NCI-H2081 treated with DMSO at 0.1 percent for 48 hours (cell line): ENCODE measurements at places on chromosomes 4 and X.
A peak's percentile ranks its signal among the peaks of the same experiment; 100 is the strongest.

DNA sequence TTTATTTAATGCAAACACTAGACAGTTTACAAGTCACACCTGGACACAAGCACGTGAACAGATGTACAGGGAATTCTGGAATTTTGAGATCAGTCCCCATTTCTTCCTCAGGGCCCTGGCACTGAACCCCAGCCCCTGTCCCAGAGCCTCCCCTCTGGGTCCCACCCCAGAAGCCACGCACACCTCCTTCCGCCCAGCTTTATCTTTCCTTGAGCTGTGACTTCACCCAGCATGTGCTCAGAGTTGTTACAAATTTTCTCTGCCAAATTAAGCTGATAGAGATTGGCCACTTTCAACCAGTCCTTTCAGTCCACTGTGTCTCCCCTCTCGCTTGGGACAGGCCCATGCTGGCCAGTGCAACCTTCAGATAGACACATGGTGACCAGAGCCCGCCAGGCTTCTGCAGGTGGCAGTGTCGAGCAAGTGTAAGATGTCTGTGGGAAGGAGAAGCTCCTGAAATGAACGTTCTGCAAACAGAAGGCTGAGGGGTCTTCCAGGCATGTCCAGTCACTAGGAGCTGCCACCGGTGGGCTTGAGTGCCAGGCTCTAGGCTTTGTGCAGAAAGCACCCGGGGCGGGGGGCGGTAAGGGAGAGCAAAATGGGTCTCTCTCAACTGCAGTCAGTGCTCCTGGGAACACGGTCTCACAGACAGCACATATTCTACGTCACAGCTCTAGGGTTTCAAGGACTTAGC lies 73.3 kb downstream of the MTMR1 start:
- DNase-seq = no peak

- no peak for DNase-seq
Observed at GRCh38 chrX:6002056-6002455, 226.6 kb downstream of the NLGN4X start.

GRCh38 chr4:127648061-127648460 lies 15.3 kb downstream of the INTU start:
- DNase-seq = no peak

DNA sequence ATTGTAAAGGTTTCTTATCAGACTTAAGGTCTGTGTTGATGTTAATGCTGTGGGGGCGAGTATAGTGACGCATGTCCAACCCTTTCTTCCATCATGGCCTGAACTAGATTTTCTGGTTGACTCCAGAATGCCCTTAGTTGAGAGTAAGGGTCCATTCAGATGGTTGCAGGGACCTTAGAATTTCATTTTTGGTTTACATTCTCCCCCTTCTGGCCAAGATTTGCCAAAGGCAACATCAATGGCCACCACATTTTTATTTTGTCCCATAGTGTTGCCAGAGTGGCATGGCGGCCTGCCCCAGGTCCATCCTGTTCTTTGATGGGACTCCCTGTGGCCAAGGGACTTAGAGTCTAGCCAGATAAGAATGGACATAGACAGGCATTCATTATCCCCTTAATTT lies 368.5 kb downstream of the GPM6A start:
- no peak for DNase-seq

GRCh38 chr4:184538023-184538599 lies 63.8 kb upstream of the IRF2 start:
- peak; percentile 35 for DNase-seq

GRCh38 chrX:101749436-101749835 lies 89.8 kb upstream of the ARMCX2 start:
- DNase-seq = no peak

GRCh38 chrX:40887476-40887875 lies 152.1 kb upstream of the MED14 start:
- no peak for DNase-seq

DNA sequence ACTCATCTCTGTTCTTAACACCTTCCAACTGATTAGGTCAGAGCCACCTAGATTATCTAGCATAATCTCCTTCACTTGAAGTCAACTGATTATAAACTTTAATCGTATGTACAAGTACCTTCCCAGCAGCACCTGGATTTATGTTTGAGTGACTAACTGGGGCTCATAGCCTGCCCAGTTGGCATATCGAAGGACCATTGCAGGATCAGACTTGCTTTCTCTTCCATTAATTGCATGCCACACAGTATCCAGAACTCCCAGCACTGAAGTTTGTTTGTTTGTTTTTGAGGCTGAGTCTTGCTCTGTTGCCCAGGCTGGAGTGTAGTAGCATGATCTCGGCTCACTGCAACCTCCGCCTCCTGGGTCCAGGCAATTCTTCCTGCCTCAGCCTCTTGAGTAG lies 27.9 kb downstream of the GRK4 start:
- no peak for DNase-seq

DNA sequence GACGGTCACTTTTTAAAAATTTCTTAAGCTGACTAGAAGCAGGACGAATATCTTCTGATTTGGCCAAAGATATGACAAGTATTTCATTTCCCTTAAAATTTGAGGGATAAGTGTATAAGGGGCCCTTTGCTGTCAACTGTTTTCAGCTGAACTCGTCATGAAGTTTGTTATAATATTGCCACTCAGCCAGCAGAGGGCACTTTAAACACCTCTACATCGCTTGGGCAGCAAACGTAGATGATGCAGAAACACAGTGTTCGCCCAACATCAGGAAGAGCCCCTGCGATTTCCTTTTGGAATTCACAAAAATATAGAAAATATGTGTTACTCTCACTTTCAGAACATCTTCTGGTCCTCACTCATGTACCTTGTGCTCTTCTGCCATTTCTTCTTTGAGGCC lies 435.7 kb upstream of the FMR1 start:
- no peak for DNase-seq

DNA sequence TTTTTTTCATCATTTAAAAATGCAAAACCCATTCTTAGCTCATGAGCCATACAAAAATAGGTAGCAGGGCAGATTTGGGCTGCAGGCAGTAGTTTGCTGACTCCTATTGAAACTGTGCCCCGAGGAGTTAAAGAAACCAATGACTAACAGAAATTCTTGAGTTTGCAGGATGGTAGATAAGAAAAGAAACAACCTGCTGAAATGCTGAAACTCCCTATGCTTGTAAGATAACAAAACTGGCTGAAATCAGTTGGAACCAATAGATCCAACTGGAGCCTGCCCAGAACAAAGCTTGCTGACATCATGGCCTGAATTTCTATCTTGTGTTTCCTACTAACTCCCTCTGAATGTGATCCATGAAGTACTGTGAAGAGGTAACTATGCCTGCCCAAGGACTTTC lies 68.6 kb downstream of the ANOS1 start:
- DNase-seq = no peak

GRCh38 chrX:67601771-67602170 lies 58.0 kb downstream of the AR start:
- DNase-seq = no peak

GRCh38 chr4:99679204-99679603 lies 21.6 kb upstream of the C4orf54 start:
- DNase-seq = peak; percentile 30

DNA sequence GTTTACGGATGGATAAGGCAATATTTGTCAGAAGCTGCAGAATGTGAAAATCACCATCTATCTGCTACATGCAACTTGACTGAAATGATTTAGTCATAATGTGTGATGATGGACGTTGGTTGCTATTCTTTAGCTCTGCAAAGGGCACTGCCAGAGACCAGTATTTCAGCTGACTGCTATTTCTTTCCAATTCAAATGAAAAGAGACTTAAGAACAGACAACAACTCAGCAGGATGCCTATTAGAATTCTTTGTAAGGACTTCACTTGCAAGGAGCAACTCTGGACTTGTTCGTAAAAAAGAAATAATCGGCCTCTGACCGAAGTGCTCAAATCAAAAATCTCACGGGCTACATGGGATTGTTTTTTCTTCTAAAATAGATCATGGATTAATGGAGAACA lies 262.7 kb downstream of the DHX15 start:
- DNase-seq = no peak

- no peak for DNase-seq
Observed at GRCh38 chr4:65667506-65668041, 2.7 kb downstream of the EPHA5 start.

DNA sequence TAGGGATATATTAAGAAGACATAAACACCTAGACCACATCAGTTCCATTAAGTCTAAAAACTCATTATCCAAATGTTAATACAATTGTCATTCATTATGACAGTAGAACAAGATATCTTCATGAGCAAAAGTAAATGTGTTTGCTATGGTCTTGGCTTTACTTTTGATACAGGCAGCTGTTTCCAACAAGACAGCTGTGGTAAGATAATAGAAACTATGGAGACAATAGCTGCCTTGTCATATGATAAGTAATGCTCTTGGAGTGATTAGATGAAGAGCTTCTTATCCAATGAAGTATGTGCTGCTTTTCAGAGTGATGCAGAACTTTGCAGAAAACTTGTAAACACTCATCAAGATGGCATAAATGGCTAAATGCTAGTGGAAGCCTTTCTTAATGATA lies 1066.0 kb downstream of the FSTL5 start:
- DNase-seq = no peak

GRCh38 chr4:122003335-122003734 lies 51.5 kb upstream of the TRPC3 start:
- no peak for DNase-seq

- DNase-seq = no peak
Observed at GRCh38 chr4:48571471-48571870, 81.4 kb downstream of the ZAR1 start.

DNA sequence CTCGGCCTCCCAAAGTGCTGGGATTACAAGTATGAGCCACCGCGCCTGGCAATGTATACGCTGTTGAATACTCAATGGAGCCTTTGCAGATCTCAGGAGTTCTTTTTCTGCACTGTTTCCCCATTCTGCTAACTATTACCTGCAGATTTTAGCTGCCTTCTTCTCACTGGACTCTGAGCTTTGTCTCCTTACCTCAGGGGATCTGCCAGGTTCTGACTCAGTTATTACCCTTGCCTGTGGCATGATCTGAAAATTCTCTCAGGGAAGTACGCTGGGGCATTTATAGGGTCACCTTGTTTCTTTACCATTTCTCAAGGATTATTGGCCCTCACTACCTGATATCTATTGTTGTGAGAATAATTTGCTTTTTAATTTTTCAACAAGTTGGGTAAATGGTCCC lies 56.6 kb upstream of the MAGED1 start:
- DNase-seq = no peak

- no peak for DNase-seq
Observed at GRCh38 chrX:133985967-133986683, 731 bp upstream of the GPC3 start.

DNA sequence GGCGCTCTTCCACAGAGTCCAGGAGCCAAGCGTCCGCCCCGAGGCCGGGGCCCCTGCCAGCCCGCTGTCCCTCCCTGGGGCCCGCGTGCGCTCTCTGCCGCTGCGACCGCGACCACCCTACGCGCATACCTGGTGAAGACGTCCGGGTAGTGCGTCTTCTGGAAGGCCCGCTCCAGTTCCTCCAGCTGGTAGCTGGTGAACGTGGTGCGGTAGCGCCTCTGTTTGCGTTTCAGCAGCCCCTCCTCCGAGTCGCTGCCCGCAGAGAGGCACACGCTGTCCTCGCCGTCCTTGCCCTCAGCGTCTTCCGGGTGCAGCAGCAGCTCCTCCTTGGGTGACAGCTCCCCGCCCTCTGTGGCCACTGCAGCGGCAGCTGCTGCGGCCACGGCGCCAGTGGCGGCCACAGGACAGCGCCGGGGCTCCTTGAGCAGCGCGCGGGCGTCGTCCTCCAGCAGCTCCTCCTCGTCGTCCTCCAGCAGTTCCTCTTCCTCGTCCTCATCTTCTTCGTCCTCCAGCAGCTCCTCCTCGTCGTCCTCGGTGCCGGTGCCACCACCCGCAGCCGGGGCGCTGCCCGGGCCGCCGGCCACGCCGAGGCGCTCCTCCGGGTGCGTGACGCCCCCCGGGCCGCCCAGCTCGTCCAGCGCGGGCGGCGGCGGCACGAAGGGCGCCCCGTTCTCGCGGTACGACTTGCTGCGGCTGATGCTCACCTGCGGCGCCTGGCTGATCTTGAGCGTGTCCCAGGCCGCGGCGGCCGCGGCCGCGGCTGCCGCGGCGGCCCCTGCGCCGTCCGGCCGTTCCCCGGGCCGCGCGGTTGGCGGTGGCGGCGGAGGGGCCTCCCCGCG lies 2.8 kb downstream of the ARX start:
- DNase-seq = no peak

DNA sequence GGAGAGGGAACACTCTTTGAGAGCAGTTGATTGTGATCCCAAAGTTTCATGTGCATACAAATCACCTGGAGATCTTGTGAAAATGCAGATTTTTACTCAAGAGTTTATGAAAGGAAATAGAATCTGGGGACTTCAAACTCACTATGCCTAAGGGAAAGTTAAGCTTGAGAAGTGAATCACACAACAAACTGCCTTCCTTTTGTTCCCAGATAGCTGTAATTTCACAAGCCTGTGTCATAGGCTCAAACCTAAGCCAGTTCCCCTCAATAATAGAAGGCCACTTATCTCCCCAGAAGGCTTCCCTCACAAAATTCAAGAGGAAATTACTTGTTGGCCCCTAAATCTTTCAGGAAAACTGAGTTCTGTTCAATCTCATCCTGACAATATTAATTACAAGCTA lies 132.8 kb upstream of the MAGEB16 start:
- DNase-seq = no peak

DNA sequence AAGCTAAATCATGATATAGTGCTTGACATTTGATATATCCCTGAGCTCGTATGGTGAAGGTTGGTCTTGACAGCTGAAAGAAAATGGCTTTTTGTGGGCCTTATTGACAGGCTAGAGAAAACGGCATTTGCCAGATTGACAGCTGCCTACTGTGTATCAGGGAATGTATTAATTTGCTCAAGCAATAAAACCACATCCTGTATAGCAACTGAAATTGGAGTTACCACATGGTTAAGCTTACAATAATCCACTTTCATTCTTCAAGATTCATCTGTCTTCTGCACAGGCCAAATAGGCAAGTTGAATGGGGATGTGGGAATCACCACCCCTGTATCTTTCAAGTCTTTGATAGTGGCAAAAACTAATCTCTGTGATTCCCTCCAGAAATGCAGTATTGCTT lies 76.2 kb upstream of the IL2 start:
- DNase-seq = no peak

GRCh38 chr4:152634110-152634760 lies 45.6 kb downstream of the TMEM154 start:
- DNase-seq = no peak

- no peak for DNase-seq
Observed at GRCh38 chr4:88860586-88860985, 163.0 kb upstream of the NAP1L5 start.

GRCh38 chr4:1305261-1305711 lies 15.6 kb downstream of the MAEA start:
- DNase-seq = no peak

- peak; percentile 69 for DNase-seq
Observed at GRCh38 chr4:89001647-89002445, 55.1 kb downstream of the FAM13A start.

DNA sequence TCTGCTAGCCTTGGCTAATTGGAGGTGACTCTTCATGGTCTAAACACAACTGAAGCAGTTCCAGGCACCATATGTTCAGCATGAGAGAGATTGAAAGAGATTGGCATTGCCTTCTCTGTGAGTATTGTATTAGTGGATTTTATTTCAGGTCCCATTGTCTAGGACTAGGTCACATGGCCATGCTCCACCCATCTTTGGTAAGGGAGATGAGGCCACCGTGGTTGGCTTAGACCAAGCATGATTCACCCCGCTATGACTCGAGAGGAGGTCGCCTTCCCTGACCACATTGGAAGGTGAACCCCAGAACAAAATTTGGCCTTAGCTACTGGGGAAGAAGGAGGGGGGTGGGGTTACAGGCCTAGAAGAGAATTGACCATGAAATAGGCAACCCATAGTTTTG lies 109.9 kb upstream of the BCOR start:
- no peak for DNase-seq
